ENCODE measurements at places on chromosomes 12 and 14. TPM values are rescaled to one million over a fixed set of nuclear protein-coding genes. Genes with fewer than 3 reads are reported as not detected.

The TSHR gene
- total RNA-seq: not detected

The DNAJC22 gene
- 3.2 TPM for total RNA-seq

The LRRK2 gene
- not detected for total RNA-seq

The BTBD6 gene
- total RNA-seq: 42.6 TPM

The FGF23 gene
- not detected for total RNA-seq

The TAMALIN gene
- 78.2 TPM for total RNA-seq

The TIMELESS gene
- 33.3 TPM for total RNA-seq

The UBC gene
- 869 TPM for total RNA-seq

The MGP gene
- total RNA-seq: not detected

The CABP1 gene
- not detected for total RNA-seq

The SLCO1A2 gene
- total RNA-seq: not detected

The PTCSC3 gene
- not detected for total RNA-seq

The TEX52 gene
- not detected for total RNA-seq

The KRT6A gene
- not detected for total RNA-seq

The TMPRSS12 gene
- not detected for total RNA-seq

The IGFBP6 gene
- 50.2 TPM for total RNA-seq

The CLEC7A gene
- total RNA-seq: not detected

The ABCC9 gene
- total RNA-seq: not detected

The SIRT4 gene
- 2.9 TPM for total RNA-seq

The RILPL2 gene
- total RNA-seq: 7.4 TPM

The AQP2 gene
- total RNA-seq: not detected

The OR6C2 gene
- total RNA-seq: not detected

The IFI27L1 gene
- 7.9 TPM for total RNA-seq

The FLVCR2 gene
- total RNA-seq: 1.6 TPM

The SOAT2 gene
- total RNA-seq: not detected

The C12orf56 gene
- not detected for total RNA-seq

The CEP128 gene
- total RNA-seq: 3.3 TPM
